ENCODE measurements at places on chromosomes 1 and 21.

- H3K4me3 ChIP-seq, result no peak overlapping the region
- DNase-seq, result no peak
- peaks cover 9% of the 10 kb centered on the region for H3K36me3 ChIP-seq
- no peaks in the 10 kb centered on the region for H3K27me3 ChIP-seq
- H3K4me1 ChIP-seq, result peaks cover 16% of the 10 kb centered on the region
- no peak overlapping the region for H3K27ac ChIP-seq
These were observed 48.0 kb downstream of the TEX35 start for GRCh38 chr1:178560871-178561376.

GRCh38 chr21:22903851-22904250, 1905.6 kb downstream of the NCAM2 start:
- H3K27ac ChIP-seq, result no peak overlapping the region
- no peaks in the 10 kb centered on the region for H3K27me3 ChIP-seq
- H3K36me3 ChIP-seq, result no peaks in the 10 kb centered on the region
- H3K4me3 ChIP-seq, result no peak overlapping the region

GRCh38 chr1:21622466-21623315, 46.5 kb downstream of the RAP1GAP start:
- no peaks in the 10 kb centered on the region for H3K36me3 ChIP-seq
- DNase-seq, result peak; percentile 64
- H3K27ac ChIP-seq, result no peak overlapping the region
- H3K4me1 ChIP-seq, result peaks cover 24% of the 10 kb centered on the region

DNA sequence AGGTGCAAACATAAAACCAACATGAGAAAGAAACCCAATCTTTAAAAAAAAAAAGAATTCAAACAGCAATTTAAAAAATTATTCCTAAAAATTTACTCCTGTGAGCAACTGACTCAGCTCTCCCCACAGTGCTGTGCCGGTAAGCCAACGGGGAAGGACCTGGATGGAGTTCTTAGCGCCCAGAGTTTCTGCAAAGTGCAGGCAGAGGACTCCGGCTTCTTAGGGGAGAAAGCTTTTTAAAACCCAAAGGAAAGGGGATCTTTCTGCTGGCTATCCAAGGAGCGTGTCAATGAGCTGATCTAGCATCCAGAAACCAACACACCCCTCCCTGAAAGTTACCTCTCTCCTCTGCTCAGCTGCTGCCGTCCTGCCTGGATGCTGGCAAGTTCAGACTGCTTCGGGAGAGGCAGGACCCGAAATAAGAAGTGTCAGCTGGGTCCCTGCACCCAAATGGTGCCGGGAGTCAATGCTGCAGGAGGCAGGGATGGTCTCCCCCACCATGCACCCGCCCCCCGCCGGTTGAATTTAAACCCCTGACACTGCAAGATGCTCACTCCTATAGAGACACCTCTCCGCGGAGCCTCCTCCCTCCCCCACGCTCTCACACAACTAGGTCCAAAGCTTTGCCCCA, 32.2 kb upstream of the H6PD start:
- H3K27ac ChIP-seq, result no peak overlapping the region
- H3K27me3 ChIP-seq, result peaks cover 73% of the 10 kb centered on the region
- H3K4me1 ChIP-seq, result peaks cover 24% of the 10 kb centered on the region
- peak overlapping the region; percentile 57 for H3K4me3 ChIP-seq
- no peak for DNase-seq
- no peaks in the 10 kb centered on the region for H3K36me3 ChIP-seq

DNA sequence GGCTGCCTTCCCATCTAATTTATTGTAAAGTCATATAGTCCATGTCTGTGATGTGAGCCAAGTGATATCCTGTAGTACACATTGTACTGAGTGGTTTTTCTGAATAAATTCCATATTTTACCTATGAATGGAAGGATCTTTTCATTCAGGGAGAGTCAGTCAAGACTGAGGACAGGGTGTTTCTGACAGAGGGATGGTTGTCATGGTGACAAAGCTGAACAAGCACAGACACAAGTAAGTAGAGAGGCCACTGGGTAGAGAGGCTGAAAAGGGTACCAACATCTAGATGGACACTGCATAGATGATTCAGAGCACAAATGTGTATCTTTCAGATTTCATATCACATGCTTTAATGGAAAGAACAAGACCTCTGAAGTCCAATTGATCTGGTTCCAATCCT, 22.6 kb upstream of the IL20 start:
- no peaks in the 10 kb centered on the region for H3K27me3 ChIP-seq
- no peak overlapping the region for H3K4me3 ChIP-seq
- H3K36me3 ChIP-seq, result no peaks in the 10 kb centered on the region

DNA sequence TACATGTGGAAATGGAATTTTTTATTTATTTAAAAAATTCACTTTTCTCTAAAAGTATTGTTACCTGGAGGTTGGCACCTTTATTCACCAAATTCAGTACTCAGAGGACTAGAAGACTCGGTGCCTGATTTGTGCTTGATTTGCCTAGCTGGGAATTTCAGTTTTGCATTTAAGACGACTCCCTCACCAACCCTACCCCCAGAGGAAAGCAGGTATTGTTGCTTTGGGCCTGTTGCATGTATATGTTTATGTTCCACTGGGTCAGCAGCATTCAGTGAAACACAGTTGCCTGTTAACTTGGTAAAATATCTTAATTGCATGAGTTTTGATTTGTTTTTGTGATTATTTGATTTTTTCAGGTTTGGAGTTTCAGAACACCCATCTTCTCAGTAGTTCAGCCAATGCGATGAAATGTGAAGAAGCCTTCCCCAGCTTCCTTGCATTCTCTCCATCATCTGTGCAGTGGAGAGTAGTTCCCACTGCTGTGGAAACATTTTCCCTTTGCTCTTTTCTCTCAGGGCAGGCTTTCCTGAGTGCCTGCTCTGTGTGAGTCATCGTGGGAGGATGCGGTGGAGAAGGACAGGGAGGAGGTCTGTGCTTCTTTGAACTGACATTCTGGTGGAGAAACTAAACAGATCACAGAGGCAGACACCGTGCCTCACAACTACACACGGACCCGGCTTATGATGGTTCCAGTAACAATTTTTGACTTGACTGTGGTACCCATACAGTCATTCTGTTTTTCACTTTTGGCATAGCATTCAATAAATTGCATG, 6.4 kb downstream of the ADARB1 start:
- DNase-seq, result no peak
- no peak overlapping the region for H3K4me3 ChIP-seq
- no peaks in the 10 kb centered on the region for H3K36me3 ChIP-seq
- no peak overlapping the region for H3K27ac ChIP-seq

DNA sequence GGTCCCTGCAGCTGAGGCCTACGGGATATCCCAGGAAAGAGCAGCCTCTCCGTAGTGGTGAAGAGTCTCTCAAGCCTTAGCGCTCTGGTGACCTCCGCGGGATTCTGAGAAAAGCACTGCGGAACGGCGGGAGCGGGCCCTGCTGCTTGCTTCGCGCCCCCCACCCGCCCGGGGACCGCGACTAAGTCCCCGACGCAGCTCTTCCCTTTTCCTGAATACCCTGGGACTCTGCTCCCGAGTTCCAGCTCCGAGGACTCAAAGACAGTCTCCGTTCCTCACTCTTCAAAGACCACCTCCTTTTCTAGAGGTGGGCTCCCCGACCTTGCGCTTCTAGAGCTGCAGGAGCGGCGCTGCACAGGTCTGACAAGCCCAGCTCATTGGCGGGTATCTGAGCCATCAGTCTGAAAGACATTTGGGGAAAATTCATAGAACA, 3.6 kb upstream of the PRRX1 start:
- H3K4me3 ChIP-seq, result peak overlapping the region; percentile 61
- H3K27me3 ChIP-seq, result peaks cover 88% of the 10 kb centered on the region
- peaks cover 47% of the 10 kb centered on the region for H3K4me1 ChIP-seq
- no peaks in the 10 kb centered on the region for H3K36me3 ChIP-seq
- H3K27ac ChIP-seq, result no peak overlapping the region
- peak; percentile 43 for DNase-seq

DNA sequence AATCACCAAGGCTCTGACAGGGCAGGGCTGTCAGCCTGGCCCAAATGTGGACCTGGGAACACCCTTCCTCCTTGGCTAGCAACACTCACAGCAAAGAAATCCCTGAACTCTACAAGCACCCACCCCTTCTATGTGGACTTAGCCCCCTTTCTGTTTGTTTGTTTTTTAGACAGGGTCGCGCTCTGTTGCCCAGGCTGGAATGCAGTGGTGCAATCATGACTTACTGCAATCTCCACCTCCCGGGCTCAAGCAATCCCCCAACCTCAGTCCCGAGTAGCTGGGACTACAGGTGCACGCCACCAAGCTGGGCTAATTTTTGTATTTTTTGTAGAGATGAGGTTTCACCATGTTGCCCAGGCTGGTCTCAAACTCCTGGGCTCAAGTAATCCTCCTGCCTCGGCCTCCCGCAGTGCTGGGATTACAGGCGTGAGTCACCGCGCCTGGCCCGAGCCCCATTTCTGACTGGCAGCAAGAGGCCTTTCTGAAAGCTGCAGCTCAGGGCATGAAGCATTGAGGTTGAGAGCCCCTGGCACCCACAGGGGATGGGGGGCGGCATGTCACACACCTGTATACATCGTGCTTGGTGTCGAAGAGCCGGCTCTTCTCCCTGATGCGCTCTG, 16.2 kb downstream of the RIPK4 start:
- DNase-seq, result no peak
- H3K4me1 ChIP-seq, result peaks cover 48% of the 10 kb centered on the region

- DNase-seq, result peak; percentile 68
- H3K27ac ChIP-seq, result peak within 1 kb of the TSS; percentile 96
- H3K36me3 ChIP-seq, result peaks cover 10% of the 10 kb centered on the region
- H3K4me3 ChIP-seq, result peak within 1 kb of the TSS; percentile 84
These were observed at the start of gene CRABP2 for GRCh38 chr1:156705321-156705917. TSS of gene CRABP2 (minus strand) at chr1:156705583. CDS start at chr1:156705446, 137 bp downstream.

GRCh38 chr1:213244664-213245091, 193.6 kb downstream of the RPS6KC1 start:
- DNase-seq, result no peak
- H3K27me3 ChIP-seq, result no peaks in the 10 kb centered on the region
- no peak overlapping the region for H3K27ac ChIP-seq
- peaks cover 21% of the 10 kb centered on the region for H3K4me1 ChIP-seq

DNA sequence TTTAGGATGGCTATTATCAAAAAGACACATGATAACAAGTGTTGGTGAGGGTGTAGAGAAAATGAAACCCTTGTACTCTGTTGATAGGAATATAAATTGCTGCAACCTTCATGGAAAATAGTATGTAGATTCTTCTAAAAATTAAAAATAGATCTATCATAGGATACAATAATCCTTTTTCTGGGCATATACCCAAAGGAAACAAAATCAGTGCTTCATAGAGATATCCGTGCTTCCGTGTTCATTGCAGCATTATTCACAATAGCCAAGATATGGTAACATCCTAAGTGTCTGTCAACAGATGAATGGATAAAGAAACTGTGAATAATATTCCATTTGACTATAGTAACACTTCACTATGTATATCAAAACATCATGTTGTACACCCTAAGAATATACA, 106.7 kb downstream of the MIS18A start:
- no peak for DNase-seq
- H3K4me1 ChIP-seq, result no peaks in the 10 kb centered on the region

GRCh38 chr1:147111381-147112130, 60.7 kb downstream of the PRKAB2 start:
- H3K27me3 ChIP-seq, result no peaks in the 10 kb centered on the region
- no peaks in the 10 kb centered on the region for H3K36me3 ChIP-seq
- no peaks in the 10 kb centered on the region for H3K4me1 ChIP-seq
- no peak for DNase-seq

DNA sequence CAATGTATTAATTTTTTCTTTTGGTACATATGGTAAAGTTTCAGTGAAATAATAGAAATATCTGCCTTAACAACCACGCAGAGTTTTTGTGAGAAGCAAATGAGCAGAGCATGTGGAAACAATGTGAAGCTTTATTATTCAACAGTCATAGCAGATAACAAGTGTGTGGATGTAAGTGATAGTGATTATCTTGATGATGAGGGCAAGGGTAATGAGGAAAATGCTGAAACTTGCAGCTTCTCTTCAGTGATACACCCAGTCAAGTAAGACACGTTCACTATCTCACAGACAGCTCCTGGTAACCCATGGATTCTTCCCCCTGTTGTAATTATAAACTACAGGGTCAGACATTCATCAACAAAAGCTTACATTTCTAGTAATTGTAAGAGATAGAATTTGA, 14.6 kb upstream of the OR2L5 start:
- peaks cover 59% of the 10 kb centered on the region for H3K36me3 ChIP-seq
- no peaks in the 10 kb centered on the region for H3K4me1 ChIP-seq
- H3K4me3 ChIP-seq, result no peak overlapping the region
- no peak overlapping the region for H3K27ac ChIP-seq
